Stimulated activated naive CD8-positive, alpha-beta T cell treated with anti-CD3 and anti-CD28 coated beads, Interleukin-15, Interleukin-2, amounts not matched to agents 100 U/mL and 50 U/mL, for 24 hours (primary cell): ENCODE measurements at places on chromosomes 2 and 18.

DNA sequence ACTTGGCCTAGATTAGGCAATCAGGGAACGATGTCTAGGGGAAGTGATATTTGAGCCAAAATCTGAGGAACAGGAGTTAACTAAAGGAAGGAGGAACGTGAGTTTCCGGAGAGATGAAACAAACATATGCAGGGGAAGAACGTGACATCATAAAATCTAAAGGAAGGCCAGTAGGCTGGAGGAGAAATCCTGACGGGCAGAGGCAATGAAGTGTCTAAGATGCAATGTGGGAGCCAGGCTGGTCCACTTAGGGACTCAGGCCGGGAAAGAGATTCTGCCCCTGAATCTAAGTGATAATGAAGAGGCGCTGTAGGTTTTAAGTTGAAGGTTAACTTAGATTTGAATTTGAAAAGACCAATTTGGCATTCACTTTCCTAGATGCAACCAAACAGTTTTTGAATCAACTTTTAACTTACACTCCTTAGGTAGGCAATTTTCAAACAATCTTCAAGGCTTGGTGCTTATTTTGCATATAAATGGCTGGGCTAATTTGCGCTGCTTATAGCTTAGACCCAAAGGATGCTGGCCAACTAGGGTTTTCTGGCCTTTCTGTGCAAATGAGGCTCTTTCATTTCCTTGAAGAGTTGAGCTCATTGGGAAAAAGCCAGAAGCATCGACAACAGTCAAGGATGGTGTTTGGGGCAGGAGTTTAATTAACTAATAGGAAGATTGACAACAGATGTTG is 221.7 kb downstream of the SOX11 start:
- DNase-seq = no peak

- DNase-seq = no peak
Measured at GRCh38 chr2:69777786-69778105, 35.8 kb downstream of the ANXA4 start.

DNA sequence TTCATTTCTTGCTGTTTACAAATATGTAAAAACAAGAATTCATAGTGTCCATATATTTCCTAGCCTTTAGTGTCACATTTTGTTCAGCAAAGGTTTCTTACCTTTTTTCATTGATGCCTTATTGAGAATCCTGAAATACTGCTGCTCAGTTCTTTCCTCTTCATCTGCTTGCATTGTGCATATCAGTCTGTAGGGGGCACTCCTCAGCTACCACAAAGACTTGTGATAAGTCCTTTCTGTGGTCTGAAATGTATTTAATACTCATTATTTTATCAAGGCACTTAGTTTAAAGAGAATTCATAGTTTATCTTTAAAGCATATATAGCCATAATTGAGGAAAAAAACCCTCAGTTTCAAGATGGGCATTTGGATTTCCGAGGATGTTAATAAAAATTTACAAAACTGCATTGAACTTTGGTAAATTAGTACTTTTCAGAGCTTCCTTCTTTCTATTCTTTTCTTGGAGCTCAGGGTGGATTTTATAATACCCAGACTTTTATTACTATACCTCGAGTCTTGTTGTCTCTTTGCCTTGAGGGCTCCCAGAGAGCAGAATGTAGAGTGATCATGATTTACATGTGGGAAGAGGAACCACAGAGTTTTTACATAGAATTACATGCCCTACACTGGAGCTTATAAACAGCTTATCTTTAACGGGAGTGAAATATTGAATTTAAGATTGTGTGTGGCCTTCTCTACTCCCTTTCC is 570.1 kb downstream of the PLCL1 start:
- peak; percentile 41 for DNase-seq

DNA sequence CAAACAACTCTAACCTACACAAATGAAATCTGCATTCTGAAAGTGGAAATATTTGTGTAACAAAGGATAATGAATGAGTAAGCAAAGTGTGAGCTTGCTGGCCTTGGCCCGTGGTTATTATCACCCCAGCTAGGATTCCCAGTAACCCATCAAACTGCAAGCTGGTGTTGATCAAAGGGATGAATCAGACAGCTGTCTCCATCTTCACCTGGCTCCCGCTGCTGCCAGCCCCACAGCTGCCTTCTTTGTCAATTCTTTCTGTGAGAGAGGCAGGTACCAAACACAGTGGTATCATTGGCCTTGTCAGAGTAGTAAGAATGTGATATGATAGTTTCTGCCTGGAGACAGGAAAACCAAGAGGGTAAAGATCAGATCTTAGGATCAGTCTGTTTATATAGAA is 25.2 kb upstream of the RGPD4 start:
- DNase-seq = no peak

DNA sequence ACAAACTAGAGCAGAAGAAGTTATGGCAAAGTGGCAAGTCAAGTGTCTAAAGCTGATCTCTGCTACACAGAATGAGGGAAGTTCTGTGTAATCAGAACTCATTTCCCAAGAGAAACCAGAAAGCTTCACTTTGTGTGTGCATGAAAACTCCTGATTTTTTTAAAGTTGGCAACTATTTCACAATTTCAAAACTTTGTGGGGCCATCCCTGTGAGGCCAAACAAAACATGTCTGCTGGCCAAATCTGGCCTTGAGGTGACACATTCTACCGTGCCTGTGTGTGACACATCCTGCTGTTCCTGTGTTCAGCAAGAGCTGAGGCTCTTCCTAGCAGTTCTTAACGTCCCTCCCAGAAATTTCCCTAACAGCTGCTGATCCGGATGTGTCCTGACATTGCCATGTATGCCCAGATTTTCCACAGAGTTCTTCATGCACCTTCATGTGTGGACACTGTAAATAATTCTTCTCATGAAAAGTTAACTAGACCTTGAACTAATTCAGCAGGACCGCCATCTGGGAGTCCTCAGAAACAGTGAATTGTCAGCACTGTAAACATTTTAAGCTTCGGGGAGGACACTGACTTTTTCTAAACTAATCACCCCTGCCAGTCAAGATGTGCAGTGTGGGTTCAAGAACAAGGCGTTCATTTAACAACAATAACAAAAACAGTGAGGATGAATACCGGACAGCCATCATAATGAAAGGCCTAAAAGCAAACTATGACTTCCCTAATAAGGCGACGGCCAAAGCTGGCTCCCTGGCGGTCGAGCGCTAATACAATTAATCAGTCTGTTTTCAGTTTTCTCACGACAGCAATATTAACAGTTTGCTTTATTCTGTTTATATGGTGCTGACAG is 99.0 kb downstream of the PLEKHM3 start:
- no peak for DNase-seq

- DNase-seq = no peak
Measured at GRCh38 chr2:134443814-134444480, 190.1 kb downstream of the MGAT5 start.
